Smooth muscle cell of the pulmonary artery (primary cell): ENCODE measurements at places on chromosomes 7 and 10. TPM values are rescaled to one million over a fixed set of nuclear protein-coding genes. Genes with fewer than 3 reads are reported as not detected.

Gene SLC12A9
- total RNA-seq: 15.1 and 22.9 TPM in 2 replicates

Gene UBE2H
- 85.4 and 102 TPM in 2 replicates for total RNA-seq

Gene ZNF365
- total RNA-seq: 6.0 and 11.0 TPM in 2 replicates

Gene ABCC2
- total RNA-seq: 0.59 and 1.2 TPM in 2 replicates

Gene TRIM8
- 91.0 and 138 TPM in 2 replicates for total RNA-seq

Gene KIAA1217
- total RNA-seq: 2.7 and 6.9 TPM in 2 replicates

Gene SPDYE3
- total RNA-seq: not detected in 2 replicates

Gene NODAL
- not detected in 2 replicates for total RNA-seq

Gene CCDC172
- total RNA-seq: not detected in 2 replicates

Gene SLC29A4
- total RNA-seq: 6.0 and 6.5 TPM in 2 replicates

Gene CNPY1
- total RNA-seq: not detected in 2 replicates

Gene ABCB4
- total RNA-seq: 0.99 and 1.1 TPM in 2 replicates

Gene MCU
- total RNA-seq: 26.6 and 30.0 TPM in 2 replicates

Gene ZNF680
- 8.8 and 11.1 TPM in 2 replicates for total RNA-seq

Gene BHLHA15
- total RNA-seq: 0.26 and 1.4 TPM in 2 replicates

Gene GPR158
- total RNA-seq: 0.26 and 0.33 TPM in 2 replicates

Gene ADCYAP1R1
- total RNA-seq: not detected in 2 replicates

Gene GPC2
- total RNA-seq: 1.0 and 1.6 TPM in 2 replicates

Gene ADCK2
- 24.4 and 25.5 TPM in 2 replicates for total RNA-seq

Gene SVOPL
- not detected in 2 replicates for total RNA-seq

Gene ADRB1
- not detected in 2 replicates for total RNA-seq
